ENCODE measurements at places on chromosomes 4 and X.

GRCh38 chr4:52848254-52848653 is 13.9 kb upstream of the RASL11B start:
- no peak for DNase-seq

- DNase-seq: no peak
Measured at GRCh38 chrX:140767646-140768045, 58.1 kb downstream of the LINC00632 start.

- DNase-seq: no peak
Measured at GRCh38 chr4:41751449-41752061, 3.0 kb upstream of the PHOX2B start.

DNA sequence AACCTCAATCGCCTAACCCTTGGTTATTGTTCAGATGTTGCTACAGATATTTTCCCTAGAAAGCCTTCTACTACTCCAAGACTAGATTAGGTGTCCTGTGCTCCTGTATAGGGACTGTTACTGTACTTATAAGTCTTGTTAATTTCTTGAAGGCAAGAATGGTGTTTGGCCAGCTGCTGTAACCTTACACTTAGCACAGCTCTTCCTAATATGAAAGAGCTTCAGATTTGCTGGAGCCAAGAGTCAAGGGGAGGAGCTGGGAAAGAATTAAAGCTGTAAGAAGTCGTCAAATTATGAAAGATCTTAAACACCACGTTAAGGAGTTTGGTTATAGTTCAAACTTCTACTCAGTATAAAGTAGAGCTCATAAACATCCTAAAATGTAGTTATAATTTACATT is 245.9 kb upstream of the TLL1 start:
- DNase-seq: no peak

DNA sequence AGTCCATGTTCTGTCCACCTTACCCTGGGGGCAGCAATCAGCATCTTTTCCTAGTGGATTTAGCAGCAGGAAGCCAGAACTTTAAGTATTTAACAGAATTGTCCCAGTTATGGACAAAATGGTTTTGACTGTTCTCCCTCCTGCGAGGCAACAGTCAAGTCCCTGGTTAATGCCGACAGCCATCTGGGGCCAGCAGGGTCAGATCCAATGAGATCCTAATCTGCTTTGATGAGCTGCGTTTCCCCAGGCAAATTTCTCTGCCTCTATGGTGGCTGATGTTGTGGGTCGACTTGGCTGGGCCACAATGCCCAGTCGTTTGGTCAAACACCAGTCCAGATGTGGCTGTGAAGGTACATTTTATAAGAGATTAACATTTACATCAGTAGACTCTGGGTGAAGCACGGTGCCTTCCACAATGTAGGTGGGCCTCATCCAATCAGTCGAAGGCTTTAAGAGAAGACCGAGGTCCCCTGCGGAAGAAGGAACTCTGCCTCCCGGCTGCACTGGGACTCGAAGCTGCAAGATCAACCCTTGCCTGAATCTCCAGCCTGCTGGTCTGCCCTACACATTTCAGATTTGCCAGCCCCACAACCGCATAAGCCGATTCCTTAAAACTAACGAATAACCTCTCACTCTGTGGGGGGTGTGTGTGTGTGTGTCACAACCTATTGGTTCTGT is 89.0 kb upstream of the C4orf50 start:
- DNase-seq: no peak

DNA sequence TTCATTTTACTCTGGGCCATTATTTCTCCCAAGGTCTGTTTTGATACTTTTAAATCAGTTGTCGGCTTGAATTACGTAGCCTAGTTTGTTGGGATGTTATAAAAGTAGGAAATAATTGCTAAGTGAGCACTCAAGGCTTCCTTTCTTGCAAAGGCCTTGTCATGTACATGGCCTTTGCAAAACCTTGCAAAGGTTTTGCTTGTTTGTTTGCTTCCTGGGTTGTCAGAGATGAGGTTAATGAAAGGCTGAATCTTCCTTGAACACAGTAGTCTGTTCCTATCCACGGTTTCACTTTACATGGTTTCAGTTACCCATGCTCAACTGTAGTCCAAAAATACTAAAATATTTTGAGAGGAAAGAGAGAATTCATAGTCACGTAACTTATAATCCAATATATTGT is 113.5 kb downstream of the NAA11 start:
- no peak for DNase-seq

GRCh38 chrX:49271341-49271740 is 1.7 kb downstream of the PPP1R3F start:
- DNase-seq: peak; percentile 33

- no peak for DNase-seq
Measured at GRCh38 chr4:36676139-36677050, 395.0 kb downstream of the DTHD1 start.

DNA sequence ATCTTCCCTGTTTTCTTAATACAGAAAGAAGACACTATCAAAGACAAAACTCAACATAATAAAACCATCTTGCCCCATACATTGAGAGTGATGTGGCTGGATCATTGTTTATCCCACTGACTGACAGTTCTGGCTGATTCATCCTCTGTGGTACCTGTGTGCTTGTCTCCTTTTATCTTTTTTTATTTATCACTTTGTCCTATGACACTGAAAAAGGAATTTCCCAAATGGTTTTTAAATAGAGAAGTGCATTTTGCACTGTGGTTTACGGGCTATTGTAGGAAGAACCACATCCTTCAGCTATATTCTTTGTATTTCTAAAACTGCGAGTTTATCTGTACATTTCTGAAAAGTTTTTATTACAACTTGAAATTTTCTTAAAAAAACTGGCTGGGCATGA is 15.0 kb downstream of the TTC29 start:
- DNase-seq: no peak

GRCh38 chrX:101062176-101062575 is 10.3 kb upstream of the TRMT2B start:
- DNase-seq: no peak

- DNase-seq: no peak
Measured at GRCh38 chr4:15737255-15737654, 34.4 kb downstream of the BST1 start.

DNA sequence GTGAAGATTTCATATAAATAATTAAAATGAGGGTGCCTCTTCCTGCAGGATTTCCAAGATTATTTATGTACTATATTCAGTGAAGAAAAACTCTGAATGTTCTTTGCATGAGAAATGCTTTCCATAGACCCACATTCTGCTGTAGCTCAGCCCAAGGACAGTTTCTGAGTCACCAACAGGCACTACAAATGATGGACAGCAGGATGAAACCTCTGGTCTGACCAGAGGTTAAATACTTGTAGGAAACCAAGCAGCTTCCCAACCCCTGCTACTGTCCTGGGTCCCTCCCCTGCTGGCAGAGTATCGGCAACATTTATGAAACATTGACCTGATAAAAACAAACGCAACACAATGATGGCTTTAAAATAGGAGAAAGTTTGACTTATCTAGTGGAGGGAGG is 73.1 kb downstream of the CXXC4 start:
- no peak for DNase-seq

DNA sequence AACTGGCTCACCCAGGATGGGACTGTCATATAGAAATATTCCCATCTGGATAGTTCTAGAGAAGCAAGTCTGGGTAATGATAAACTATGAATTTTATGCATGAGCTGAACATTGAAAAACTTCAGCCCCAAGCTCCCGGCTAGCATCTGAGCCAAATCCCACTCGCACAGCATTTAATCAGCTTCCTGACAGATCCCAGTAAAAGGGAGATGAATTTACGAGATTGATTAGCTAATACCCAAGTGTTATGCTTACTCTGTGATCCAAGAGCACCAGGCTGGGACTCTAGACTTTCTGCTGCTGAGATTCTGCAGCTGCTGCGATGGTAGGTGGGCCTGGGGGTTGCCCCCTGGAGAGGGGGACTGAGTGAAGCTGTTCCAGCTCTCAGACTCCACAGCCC is 28.0 kb downstream of the FRMPD3 start:
- DNase-seq: no peak

- no peak for DNase-seq
Measured at GRCh38 chr4:167443841-167444240, 209.5 kb upstream of the SPOCK3 start.

DNA sequence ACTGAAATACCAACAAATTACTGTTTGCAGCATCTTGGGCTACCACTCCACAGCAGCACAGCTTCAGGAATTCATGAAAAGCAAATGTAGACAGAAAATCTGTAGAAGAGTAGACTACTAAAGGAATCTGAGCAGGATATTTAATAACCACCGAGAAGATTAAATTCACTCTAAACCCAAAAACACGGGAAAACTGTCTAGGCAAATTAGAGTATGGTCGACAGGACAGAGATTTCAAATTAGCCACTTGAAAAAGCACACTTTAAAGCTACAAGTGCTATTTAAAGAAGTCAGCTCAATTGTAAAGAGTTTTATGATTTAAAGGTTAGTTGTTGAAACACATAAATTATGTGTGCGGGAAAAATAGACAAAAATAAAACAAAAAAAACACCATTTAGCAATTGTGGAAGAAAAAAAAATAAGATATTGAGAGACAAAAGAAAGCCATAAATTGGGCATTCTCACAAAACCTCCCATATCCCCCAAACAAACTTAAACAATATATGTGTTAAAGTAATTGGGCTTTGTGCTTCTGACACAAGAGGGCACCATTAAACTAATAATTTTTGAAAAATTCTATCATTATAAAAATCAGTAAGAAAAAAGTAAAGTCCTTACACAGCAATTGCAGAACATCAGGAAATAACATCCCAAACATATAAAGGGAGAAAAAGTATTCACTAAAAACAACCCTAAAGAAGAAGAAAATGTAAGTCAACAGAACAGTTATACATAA is 880.8 kb downstream of the TECRL start:
- no peak for DNase-seq

GRCh38 chr4:26076000-26076587 is 162.1 kb downstream of the SMIM20 start:
- peak; percentile 39 for DNase-seq

- no peak for DNase-seq
Measured at GRCh38 chr4:10006231-10006600, 15.1 kb downstream of the SLC2A9 start.

GRCh38 chrX:3680459-3680858 is 33.0 kb downstream of the PRKX start:
- DNase-seq: no peak

GRCh38 chr4:150321113-150321512 is 242.9 kb downstream of the DCLK2 start:
- no peak for DNase-seq

DNA sequence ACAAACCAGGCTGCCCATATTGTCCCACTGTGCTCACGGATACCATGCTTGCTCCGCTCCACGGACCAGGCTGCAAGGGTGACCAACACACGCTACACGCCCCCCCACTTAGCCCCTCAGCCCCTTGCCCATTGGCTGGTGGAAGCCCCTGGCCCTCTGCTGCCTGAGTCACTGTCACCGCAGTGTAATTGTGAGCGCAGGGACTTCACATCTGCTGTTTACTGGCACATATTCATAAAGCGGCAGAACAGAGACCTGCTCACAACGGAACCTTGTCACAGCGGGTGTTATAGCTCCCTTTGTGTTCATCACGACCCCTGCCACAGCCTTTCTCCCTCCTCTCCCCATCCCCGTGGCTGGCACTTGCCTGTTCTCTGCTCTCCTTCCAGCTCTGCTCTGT is 83.7 kb downstream of the PSAPL1 start:
- DNase-seq: no peak

DNA sequence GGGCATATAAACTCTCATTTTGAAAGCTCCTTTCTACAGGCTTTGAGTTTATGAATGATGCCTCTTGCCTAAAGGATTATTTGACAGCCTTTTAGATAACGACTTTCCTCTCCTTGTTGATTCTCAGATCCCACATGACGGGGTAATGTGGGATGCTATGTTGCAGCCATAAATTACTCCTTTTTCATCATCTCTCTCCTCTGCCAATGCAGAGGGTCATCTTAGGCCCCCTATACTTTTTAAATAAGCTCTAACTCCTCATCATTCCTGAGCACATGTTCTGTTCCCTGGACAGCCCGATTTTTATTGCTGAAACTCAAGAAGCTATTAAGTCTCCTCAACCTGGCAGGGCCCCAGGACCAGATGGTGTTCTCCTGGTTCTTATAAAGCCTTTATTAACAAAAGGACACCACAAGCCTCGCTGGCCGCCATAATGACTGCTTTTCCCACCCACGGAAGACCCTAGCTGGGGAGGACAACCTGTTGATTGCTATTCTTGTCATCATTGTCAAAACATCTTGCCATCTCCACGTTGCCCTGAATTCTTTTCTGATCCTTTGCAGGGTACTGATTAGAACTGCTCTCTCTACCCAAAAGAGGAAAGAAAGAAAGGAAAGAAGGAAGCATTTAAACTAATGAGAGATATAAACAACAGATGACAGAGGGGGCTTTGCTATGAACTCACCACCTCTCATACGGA is 150.7 kb downstream of the DHX15 start:
- no peak for DNase-seq

GRCh38 chr4:121767166-121767565 is 2.2 kb upstream of the SMIM43 start:
- DNase-seq: no peak

DNA sequence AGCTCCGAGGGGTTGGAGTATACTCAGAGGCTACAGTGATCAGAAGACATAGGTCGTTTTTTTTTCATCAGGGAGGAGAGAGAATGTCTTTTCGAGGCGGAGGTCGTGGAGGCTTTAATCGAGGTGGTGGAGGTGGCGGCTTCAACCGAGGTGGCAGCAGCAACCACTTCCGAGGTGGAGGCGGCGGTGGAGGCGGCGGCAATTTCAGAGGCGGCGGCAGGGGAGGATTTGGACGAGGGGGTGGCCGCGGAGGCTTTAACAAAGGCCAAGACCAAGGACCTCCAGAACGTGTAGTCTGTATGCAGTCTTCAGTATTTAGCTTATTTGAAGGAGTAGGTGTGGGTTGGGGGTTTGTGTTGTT is 500 bp downstream of the GAR1 start:
- peak; percentile 55 for DNase-seq

GRCh38 chr4:98663226-98664006 is 5.0 kb upstream of the TSPAN5 start:
- peak; percentile 75 for DNase-seq

- no peak for DNase-seq
Measured at GRCh38 chr4:158268553-158268952, 58.3 kb downstream of the TMEM144 start.

DNA sequence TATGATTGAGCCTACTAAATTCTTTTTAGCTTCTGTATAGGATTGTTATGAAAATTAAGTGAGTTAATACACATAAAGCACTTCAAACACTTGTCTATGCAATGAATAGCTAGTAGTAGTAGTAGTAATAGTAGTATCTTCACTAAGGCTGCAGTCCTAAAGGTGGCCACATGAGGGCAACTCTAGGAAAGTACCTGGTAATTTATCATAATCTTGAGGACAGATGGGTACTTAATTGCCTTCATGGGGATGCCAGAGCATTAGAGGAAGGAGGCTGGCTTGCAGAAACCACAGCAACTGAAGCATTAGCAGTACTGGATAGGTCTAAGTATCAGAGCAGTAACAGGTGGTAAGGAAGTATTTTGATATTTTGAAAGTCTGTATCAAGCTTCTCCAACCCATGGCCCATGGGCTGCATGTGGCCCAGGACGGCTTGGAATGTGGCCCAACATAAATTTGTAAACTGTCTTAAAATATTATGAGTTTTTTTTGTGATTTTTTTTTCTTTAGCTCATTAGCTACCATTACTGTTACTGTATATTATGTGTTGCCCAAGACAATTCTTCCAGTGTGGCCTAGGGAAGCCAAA is 17.3 kb downstream of the NIPAL1 start:
- DNase-seq: peak; percentile 71

- DNase-seq: peak; percentile 67
Measured at GRCh38 chr4:52659001-52659721, at the start of gene USP46. TSS of gene USP46 (minus strand) at chr4:52659301. CDS start at chr4:52659150, 151 bp downstream.

GRCh38 chr4:101593666-101594065 is 196.9 kb upstream of the BANK1 start:
- no peak for DNase-seq
